ENCODE measurements at places on chromosomes 13 and 19.
A peak's percentile ranks its signal among the peaks of the same experiment; 100 is the strongest.

- no peak for DNase-seq
Observed at GRCh38 chr13:50543141-50543540, 300.4 kb downstream of the DLEU7 start.

- no peak for DNase-seq
Observed at GRCh38 chr19:10763411-10763810, 45.5 kb downstream of the DNM2 start.

- DNase-seq = peak; percentile 55
Observed at GRCh38 chr13:27997904-27998522, 9.5 kb upstream of the URAD start.

DNA sequence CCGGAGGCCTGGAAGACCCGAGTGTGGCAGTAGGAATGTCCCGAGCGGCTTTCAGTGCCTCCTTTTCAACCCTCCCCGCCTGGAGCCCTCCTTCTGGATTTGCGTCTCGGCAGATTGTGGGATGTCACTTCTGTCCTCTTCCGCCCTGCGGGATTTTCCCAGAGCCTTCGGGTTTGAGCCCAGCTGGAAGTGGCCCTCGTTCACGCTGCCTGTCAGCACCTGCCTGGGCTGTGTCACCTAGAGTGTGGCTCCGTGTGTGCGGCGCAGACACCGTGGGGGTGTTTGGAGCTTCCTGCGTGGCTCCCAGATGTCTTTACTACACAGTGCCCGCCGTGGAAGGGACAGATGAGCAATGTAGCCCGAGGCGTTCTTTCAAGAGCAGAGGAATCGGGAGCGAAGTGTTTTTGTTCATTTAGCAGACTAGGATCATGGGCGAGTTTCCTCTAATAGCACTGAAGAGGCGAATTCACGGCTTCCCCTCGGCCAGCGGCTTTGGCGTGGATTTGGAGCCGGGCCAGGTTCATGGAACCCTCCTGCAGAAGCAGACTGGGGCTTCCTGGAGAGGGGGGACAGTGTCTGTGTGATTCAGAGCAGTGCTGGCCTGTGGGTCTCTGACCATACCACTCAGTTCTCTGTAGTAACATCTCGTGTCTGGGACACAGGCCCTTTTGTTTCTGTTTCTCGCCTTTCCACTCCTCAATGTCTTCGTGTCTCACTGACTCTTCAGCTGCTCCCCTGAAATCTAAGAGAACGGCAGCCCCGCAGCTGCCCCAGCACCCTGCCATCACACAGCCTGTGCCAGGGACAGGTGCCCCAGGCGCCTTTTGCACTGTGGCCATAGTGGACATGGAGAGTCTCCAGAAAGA lies 68.0 kb downstream of the KDM4B start:
- no peak for DNase-seq

- DNase-seq = no peak
Observed at GRCh38 chr13:46058268-46058667, 5.7 kb upstream of the ZC3H13 start.

DNA sequence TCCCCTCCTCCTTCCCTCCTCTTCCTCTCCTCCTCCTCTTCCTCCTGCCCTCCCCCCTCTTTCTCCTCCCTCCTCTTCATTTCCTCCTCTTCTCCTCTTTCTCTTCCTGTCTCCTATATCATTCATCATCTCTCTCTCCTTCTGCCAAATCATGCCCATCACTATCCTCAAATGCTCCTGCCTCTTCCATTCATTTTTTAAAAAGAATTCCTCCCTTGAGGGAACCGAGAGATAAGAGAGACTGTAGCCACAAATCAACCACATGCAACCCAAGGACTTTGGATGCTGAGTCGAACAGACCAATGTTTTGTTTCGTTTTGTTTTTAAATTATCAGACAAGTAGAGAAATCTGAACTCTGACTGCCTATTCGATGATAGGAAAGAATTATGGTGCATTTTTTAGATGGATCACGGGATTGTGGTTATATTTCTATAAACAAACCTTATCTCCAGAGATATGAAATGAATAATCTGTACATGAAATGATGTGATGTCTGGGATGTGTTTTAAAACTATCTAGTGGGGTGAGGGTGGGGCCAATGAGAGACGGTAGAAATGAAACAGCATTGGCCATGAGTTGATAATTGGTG lies 9.5 kb upstream of the ZNF541 start:
- DNase-seq = no peak

- DNase-seq = no peak
Observed at GRCh38 chr13:92838786-92839185, 387.8 kb upstream of the GPC6 start.

DNA sequence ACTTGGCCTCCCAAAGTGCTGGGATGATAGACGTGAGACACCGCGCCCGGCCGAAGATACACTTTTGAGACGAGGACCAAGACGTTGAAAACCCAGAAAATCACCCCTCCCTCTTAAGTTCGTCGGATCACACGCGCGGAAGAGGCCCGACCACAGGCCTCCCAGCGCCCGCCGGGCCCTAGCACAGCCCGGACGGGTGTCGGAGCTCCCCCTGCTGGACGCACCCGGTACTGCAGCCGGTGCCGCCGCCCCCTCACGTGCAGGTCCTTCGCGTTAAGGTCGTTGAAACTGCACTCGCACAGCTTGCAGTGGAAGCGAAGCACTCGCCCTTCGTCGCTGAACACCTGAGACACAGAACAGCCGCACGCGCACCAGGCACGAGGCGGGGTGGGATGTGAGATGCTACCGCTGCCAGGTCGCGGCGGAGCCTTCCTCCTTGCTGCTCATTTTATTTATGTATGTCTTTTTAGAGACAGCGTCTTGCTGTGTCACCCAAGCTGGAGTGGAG lies 35.7 kb upstream of the MATK start:
- DNase-seq = peak; percentile 75

- DNase-seq = peak; percentile 47
Observed at GRCh38 chr13:41788552-41788951, 172.4 kb downstream of the VWA8 start.

DNA sequence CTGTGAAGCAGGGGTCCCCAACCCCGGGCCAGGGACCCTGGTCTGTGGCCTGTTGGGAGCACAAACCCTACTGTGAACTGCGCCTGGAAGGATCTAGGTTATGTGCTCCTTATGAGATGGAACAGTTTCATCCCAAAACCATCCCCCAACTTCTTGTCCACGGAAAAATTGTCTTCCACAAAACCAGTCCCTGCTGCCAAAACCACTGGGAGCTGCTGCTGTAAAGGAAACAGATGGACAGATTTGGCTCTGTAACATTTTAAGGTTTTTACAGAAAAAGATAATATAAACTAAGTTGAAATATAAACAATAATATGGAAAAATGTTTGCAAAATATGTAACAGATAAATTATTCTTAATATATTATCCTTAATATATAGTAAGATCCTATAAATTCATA lies 73.7 kb downstream of the COG6 start:
- no peak for DNase-seq

- peak; percentile 83 for DNase-seq
Observed at GRCh38 chr13:109715902-109716301, 70.5 kb downstream of the IRS2 start.

DNA sequence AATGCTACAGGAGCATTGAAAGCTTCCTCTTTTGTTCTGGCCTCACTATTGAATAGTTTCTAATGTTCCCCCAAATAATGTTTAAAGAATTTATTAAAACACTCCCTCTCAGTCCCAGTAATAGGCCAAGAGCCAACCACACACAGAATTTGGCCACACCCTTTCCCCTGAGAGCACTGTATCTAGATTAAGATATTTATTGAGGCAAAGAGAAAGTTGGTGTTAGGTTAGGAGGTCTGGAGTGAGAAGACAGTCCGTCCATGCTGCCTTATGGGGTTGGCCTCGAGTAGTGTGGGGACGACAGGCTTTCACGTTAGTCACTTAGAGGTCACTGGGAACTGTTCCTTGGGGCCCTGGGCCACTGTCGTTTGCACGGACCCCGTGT lies 122.9 kb upstream of the RNF113B start:
- no peak for DNase-seq

DNA sequence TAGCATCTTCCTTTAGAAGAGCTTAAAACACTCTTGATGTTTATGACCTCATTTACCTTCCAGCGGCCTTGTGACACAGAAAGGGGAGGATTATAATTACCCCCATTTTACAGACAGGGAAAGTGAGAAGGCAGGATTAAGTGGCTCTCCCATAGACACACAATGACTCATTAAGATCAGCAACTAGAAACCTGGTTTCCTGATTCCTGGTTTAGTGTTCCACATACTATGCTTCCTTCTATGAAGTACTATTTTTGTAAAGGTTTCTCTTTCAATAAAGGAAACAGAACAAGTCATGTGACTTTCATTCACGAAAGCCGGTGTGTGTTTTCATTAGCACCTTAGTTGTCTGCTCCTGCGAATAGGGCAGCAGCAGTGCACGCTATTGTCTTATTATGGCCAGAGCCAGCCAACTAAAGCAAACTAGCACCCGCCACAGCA lies 8.3 kb downstream of the IRS2 start:
- DNase-seq = peak; percentile 58

DNA sequence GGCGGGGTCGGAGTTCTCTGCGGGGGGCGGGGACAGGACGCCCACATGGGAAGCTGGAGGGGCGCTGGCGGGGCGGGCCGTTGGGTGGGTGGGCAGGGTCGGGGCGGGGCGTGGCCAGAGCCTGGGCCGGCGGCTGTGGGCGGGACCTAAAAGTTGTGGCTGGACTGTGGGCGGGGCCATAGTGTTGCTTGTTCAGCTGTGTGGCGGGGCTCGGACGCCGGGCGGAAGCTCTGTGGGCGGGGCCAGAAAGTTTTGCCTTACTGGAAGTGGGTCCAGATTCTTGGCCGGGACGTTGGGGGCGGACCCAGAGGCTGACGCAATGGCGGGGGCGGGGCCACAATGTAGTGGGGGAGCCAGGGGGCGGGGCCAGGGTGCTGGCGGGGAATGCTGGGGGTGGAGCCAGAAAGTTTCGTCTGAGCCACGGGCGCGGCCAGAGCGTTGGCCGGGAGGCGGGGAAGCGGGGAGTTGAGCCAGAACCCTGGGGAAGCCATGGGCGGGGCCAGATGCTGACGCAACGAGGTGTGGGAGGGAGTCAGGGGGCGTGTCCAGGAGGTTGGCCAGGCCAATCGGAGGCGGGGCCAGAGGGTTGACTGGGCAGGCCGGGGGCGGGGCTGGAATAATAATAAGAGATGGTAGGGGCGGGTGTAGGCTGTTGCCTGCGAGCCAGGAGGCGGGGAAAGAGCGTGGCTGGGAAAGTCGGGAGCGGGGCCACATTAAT lies 527 bp downstream of the CCDC9 start:
- peak; percentile 100 for DNase-seq

- DNase-seq = no peak
Observed at GRCh38 chr13:113114511-113115362, 7.9 kb upstream of the F10 start.

GRCh38 chr13:82370316-82370715 lies 1512.0 kb downstream of the SLITRK1 start:
- no peak for DNase-seq

- no peak for DNase-seq
Observed at GRCh38 chr13:29254626-29255370, 340.7 kb downstream of the SLC7A1 start.

DNA sequence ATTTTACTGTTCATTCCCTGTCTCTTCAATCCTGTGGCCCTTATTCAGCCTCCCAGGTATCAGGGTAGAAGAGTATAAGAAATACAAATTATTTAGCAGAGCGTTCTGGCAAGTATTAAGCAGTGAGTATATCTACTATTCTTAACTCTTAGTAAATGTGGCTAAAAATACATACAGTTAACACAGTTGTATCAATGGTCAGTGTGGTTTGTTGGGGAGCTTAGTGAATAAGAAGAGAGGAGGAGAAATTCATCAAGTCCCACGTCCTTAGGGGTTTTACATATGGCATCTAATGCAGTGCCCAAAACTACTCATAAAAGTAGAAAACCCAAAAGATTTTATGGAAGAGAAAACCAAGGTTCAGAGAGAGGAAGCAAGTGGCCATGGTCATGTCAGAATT lies 691.0 kb upstream of the SGCG start:
- DNase-seq = peak; percentile 17

- no peak for DNase-seq
Observed at GRCh38 chr13:49859560-49859959, 67.1 kb upstream of the KPNA3 start.

- DNase-seq = no peak
Observed at GRCh38 chr13:25771641-25772478, 280.0 kb downstream of the SHISA2 start.

All from MV-4-11 (cell line).